ENCODE measurements at places on chromosomes 7 and 10. TPM values are rescaled to one million over a fixed set of nuclear protein-coding genes. Genes with fewer than 3 reads are reported as not detected.

OR2A1 gene
- total RNA-seq, result not detected

ACADSB gene
- 22.7 TPM for total RNA-seq

CDHR3 gene
- total RNA-seq, result 3.1 TPM

TRIM50 gene
- not detected for total RNA-seq

CC2D2B gene
- total RNA-seq, result 0.76 TPM

LRIT1 gene
- total RNA-seq, result not detected

SYT15 gene
- total RNA-seq, result 1.8 TPM

DKK1 gene
- total RNA-seq, result not detected

DPCD gene
- 3.0 TPM for total RNA-seq

PTER gene
- total RNA-seq, result 9.6 TPM

PTN gene
- not detected for total RNA-seq

LSM5 gene
- total RNA-seq, result 51.2 TPM

Data from T-helper 1 cell treated with Interleukin-12 subunit alpha and Interleukin-12 subunit beta and Interleukin-4 antibody, amounts not matched to agents 30 ng/mL and 1 ng/mL, for 36 hours (primary cell).